Karpas-422 (cell line): ENCODE measurements at places on chromosomes 1 and 21.

DNA sequence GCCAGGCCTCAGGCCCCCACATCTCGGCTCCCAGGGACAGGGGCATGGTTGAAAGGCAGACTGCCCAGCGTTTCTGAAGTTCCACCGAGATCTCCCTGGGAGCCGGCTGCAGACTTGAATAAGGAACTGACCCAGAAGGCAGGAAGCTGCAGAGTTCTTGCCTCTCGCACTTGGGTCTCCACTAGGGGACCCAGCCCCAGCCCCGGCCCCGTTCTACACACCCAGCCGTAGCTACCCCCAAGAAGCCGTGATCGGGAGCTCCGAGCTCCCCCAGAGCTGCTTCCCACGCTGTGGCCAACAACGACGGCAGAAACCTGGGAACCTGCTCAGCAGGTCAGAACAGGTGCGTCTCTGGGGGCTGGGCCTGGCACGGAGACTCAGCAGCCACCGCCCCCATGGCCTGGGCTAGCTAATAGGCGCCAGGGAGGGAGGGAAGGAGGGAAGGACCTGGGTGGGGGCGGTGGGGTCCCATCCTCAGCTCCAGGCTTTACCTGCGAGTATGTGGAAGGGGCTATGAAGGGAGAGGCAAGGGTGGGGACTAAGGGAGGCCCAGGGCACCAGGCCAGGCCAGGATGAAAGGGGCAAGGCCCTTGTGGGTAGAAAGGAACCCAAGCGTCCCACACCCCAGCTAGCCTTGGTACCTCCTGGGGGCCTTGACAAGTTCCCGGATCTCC, at the start of gene NECTIN4:
Gene NECTIN4, minus strand, starts transcription at position 308 of the 674 bp plus-strand sequence. Its CDS starts 262 bp downstream, at position 46.
- DNase-seq, result no peak

GRCh38 chr21:35156293-35157278, 107.5 kb upstream of the RUNX1 start:
- DNase-seq, result no peak

DNA sequence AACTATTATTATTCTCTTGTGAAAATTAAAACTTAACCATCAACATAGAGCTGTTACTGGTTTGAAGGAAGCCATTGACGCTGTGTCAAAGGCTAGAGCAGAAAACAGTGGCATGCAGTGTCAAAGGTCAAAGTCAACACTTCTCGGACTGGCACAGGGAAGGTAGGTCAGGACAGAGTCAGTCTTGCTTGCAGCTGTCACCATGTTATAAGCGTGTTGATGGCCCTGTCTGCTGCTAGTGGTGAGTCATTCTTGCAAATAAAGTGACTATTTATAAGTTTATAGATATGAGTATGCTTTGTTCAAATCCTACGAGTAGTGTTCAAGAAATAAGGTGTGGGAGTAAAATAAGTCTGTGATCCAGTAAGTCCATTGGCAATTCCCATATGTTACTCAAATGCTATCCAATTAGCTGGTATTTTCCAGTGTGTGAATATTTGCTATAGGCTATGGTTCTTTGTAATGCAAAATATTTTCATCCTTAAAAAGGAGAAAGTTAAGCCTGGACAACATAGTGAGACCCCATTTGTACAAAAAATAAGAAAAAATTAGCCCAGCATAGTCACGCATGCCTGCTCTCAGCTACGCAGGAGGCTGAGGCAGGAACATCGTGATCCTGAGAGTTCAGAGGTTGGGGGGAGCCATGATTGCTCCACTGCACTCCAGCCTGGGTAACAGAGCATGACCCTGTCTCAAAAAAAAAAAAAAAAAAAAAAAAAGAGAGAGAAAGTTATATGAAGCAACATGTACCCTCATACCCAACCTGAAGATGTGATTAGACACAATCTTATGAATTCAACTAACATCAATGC, 26.3 kb upstream of the TINAGL1 start:
- peak; percentile 70 for DNase-seq

GRCh38 chr1:5725406-5725805, 266.8 kb downstream of the NPHP4 start:
- DNase-seq, result no peak

DNA sequence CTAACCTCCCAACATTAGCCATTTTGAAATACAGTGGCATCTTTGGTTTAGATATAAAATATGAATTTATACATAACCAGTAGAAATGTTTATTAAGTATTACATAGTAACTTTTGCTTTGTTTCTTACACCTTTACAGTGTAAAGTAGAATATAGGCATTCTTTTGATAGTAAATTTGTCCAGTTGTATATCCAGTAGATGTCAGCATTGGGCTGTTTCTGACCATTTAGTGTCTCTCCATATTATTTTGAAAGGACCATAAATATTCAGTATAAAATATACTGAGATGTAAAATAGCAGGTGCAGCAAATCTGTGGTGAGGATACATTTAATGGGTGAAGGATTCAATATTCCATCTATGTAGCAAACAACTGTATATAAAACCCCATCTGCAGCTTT, 115.8 kb upstream of the ZRANB2 start:
- peak; percentile 59 for DNase-seq

GRCh38 chr1:87170157-87170556, 158.5 kb upstream of the LMO4 start:
- no peak for DNase-seq

- no peak for DNase-seq
Measured at GRCh38 chr1:111496398-111496797, 7.0 kb downstream of the ADORA3 start.
